ENCODE measurements at places on chromosomes 16 and 17. TPM values are rescaled to one million over a fixed set of nuclear protein-coding genes. Genes with fewer than 3 reads are reported as not detected.
A peak's percentile ranks its signal among the peaks of the same experiment; 100 is the strongest.

The LASP1 gene
- total RNA-seq: 145 TPM

DNA sequence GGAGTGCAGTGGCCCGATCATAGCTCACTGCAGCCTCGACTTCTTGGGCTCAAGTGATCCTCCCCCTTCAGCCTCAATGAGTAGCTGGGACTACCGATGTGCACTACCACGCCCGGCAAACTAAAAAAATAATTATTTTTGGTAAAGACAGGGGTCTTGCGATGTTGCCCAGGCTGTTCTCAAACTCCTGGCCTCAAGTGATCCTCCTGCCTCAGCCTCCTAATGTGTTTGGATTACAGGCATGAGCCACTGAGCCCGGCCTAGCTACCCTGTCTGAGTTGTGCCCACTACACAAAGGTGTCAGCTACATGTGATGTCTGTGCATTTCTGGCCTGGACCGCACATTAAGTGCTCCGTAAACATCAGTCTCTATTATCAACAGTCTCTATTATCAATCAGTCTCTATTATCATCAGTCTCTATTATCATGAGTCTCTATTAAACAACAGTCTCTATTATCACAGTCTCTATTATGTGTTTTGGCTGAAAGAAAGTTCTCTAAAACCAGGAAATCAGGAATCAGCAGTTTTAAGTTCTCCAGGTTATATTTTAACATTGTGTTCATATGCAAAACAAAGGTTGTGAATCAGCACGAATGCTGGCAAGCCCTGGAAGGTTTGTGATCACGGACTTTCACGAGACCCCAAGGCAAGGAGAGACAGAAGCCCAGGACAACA lies 721 bp upstream of the WWOX start:
- DNase-seq: peak; percentile 76

The TNFRSF17 gene
- 20.1 TPM for total RNA-seq

- peak; percentile 83 for DNase-seq
Observed at GRCh38 chr17:42178817-42179216, 2.1 kb downstream of the KCNH4 start.

DNA sequence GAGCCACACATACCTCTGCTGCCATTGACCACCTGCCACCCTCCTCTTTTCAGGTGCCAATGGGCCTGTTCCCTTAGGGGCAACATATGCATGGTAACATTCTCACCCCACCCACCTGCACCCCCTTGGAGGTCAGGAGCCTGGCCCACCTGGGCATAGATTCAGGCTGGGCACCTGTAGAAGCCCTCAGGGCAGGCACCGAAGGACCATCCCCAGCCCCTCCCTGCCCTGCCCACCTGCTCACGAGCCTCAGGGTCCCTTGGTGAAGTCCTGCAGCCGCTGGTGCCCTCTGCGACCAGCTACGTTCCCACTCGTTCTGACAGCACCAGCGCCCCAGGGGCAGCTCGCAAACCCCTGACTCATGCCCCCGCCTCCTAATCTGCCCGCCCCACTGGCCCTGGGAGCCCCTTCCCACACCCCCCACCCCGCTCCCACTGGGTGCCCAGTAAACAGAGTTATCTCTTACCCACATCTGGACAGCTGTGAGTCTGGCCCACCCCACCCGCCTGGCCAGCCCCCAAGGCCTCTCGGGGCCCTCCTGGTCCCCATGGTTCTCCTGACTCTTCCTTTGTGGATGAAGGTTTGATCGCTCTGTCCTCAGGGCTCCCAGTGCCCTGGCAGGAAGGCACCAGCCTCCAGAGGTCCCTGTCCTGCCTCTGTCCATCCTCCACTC lies at the start of gene SLC4A1:
TSS of gene SLC4A1 (minus strand) at position 318 of the 673 bp plus-strand sequence. CDS start 5,269 bp downstream, outside the sequence.
- DNase-seq: no peak

The PSMD11 gene
- total RNA-seq: 48.1 TPM

- DNase-seq: peak; percentile 91
Observed at GRCh38 chr17:6455321-6455705, 11.1 kb downstream of the PIMREG start.

DNA sequence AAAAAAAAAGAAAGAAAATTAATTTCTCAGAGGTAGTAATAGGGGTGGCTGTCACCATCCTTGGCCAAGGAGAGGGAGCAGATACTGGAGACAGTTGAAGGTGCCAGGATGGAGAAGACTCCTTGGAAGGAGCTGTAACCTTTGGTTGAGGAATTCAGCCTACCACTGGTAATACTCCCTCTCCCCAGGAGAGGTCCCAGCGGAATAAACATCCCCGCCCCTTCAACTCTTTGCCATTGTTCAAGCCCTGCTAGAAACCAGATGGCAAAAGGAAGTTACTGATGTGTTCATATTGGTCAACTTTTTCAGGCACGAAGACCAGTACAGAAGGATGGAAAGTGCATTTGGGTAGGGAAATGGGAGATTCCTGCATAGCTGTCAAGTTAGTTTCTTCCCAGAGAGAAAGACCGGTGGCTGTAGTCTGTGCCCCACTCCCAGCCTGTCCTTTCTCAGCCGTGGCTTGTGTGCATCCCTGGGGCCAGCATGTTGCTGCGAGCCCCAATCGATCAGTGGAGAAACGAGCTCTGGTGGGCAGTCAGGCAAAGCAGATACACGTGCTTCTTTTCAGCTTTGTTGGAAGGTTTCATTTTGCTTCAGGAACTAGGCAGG lies 612.1 kb downstream of the MAF start:
- DNase-seq: no peak

DNA sequence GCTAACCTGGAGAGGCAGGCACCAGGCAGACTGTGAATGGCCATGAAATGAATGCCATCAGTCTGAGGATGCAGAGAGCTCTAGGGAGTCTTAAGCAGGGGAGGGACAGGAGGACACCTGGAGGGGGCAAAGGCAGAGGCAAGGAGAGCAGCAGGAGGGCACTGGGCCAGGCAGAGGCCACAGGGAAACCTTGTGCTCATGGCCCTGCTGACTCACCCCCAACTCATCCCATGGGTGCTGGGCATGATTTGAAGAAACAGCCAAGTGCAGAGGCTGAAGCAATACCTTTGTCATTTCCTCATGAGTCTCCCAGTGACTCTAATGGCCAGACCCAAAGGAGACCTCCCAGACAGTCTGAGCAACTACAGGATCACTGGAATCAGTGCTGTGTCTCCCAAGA lies 141.4 kb downstream of the TMEM132E start:
- no peak for DNase-seq

DNA sequence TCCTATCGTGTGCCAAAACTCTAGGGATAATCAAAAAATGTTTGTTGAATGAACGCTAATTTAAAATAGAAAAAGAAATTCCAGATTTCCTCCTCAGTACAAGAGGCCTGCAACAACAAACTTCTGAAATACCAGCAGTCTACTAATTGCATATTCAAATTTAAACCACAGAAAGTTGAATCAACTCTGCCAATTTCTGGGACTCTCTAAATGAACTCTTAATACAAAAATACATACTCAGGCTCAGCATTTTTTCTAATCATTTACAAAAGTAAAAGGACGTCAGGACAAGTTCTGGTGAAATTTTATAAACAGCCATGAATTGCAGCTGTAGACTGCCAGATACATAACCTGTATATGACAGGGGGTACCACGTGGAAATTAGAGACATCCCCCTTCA lies 49.0 kb downstream of the KANSL1 start:
- DNase-seq: no peak

The GJD3 gene
- 10.4 TPM for total RNA-seq

The USH1G gene
- total RNA-seq: not detected

- DNase-seq: no peak
Observed at GRCh38 chr17:41523787-41524186, 4.3 kb downstream of the KRT19 start.

The UNC13D gene
- 129 TPM for total RNA-seq

DNA sequence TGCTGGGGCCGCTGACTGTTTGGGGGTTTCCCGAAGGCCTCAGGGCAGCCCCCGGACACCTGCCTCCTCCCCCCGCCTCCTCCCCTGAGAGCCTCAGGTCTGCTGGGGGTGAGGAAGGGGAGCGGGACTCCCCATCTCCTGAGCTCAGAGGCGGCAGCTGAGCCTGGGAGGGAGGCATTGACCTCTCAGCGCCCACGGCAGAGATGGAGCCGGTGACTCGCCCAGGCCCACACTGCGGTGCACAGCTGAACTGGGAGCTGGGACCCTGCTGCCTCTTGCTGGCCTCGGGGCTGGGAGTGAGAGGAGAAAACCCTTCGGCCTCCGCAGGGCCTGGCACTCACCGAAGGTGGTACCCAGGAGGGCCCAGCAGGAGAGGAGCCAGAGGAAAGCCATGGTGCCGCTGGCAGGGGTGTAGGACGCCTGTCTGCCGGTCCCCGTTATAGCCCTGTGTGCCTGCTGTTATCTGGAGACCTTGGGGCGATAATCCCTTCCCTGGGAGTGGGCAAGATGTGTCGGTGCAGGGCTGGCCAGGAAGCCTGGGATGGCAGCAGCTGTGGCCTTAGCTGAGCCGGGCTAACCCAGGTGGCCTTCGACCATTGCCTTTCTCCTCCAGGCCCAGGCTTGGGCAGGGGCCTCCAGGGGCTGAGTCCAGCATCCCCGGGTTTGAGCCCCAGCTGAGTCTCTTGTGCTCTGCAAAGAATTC lies at the start of gene CTRB2:
TSS of gene CTRB2 (minus strand) at position 413 of the 703 bp plus-strand sequence. CDS start at position 393, 20 bp downstream.
- DNase-seq: no peak

The TPSG1 gene
- total RNA-seq: not detected

- no peak for DNase-seq
Observed at GRCh38 chr16:81261049-81261648, 22.7 kb downstream of the BCO1 start.

The PTX4 gene
- total RNA-seq: 0.85 TPM

GRCh38 chr17:8649157-8650118 lies 18.9 kb upstream of the MYH10 start:
- DNase-seq: no peak

The KRTAP9-8 gene
- total RNA-seq: not detected

GRCh38 chr17:32771396-32771795 lies 105.5 kb downstream of the MYO1D start:
- DNase-seq: no peak

The GLP2R gene
- not detected for total RNA-seq

The SPECC1 gene
- total RNA-seq: 95.1 TPM

The RPUSD1 gene
- 23.7 TPM for total RNA-seq

The UBALD2 gene
- total RNA-seq: 63.8 TPM

DNA sequence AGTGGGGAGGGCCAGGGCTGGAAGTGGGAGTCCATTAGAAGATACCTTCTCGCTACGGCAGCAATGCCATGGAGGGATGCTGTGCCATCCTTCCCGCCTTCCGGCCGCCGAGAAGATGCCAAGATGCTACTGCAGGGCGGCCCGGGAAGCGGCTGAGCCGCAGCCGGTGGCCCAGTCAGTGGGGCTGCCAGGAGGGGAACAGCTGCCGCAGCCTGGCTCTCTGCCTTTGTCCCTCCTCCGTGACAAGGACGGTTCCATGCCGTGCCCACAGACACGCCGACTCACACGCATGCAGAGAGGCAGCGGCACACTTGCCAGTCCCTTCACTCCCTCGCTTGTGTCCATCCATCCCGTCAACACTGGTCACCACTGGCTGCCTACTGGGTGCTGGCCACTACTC lies 20.2 kb upstream of the NCBP3 start:
- no peak for DNase-seq

The PPL gene
- total RNA-seq: 0.19 TPM

The HLF gene
- total RNA-seq: 8.8 TPM

DNA sequence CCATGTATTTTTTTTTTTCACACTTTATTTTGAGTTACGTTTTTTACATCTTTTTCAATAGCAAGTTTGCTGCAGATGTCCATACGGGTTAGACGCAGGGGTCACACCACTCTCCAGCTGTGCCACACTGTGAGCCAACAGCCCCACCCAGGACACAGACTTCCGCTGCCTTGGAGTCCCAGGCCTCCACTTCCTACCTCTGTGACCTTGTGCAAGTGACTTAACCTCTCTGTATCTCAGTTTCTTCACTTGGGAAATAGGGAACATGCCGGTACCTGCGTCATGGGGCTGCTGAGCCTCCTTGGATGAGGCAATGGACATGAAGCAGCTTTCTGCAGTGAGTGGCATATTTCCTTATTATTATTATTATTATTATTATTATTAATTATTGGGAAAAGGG lies 3.3 kb upstream of the PITPNA start:
- no peak for DNase-seq

GRCh38 chr17:5950878-5951277 lies 119.3 kb upstream of the WSCD1 start:
- DNase-seq: no peak

- no peak for DNase-seq
Observed at GRCh38 chr16:65981057-65981456, 385.4 kb upstream of the CDH5 start.

The KRT27 gene
- total RNA-seq: not detected

The C17orf100 gene
- 1.3 TPM for total RNA-seq

The PYY gene
- total RNA-seq: not detected

DNA sequence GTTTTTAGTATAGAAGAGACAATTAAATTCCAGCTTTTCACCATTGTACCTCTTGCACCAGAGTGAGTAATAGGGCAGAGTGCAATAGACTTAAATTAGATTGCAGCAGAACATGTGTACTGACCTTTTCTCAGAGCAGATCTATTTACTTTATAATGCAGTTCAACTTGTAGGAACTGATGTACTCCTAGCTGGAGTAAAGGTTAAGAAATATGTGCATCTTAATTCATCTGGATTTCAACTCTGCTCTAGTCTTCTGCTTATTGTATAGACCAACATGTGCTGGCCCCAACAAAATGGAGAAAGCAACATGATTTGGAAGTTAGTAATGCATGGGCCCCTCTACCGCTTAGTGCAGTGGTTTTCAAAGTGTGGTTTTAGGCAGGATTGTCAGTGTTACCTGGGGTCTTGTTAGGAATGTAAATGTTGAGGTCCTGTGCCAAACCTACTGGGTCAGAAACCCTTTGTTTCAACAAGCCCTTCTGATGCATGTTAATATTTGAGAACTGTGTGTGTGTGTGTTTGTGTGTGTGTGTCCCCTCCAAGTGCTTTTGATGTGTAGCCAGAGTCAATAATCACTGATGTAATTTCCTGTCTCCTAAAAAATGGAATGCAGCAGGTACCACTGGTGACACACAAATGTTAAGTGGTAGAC lies 138.6 kb downstream of the TOX3 start:
- DNase-seq: no peak

GRCh38 chr16:73339821-73340220 lies 291.9 kb upstream of the ZFHX3 start:
- no peak for DNase-seq

The NPIPA2 gene
- not detected for total RNA-seq

DNA sequence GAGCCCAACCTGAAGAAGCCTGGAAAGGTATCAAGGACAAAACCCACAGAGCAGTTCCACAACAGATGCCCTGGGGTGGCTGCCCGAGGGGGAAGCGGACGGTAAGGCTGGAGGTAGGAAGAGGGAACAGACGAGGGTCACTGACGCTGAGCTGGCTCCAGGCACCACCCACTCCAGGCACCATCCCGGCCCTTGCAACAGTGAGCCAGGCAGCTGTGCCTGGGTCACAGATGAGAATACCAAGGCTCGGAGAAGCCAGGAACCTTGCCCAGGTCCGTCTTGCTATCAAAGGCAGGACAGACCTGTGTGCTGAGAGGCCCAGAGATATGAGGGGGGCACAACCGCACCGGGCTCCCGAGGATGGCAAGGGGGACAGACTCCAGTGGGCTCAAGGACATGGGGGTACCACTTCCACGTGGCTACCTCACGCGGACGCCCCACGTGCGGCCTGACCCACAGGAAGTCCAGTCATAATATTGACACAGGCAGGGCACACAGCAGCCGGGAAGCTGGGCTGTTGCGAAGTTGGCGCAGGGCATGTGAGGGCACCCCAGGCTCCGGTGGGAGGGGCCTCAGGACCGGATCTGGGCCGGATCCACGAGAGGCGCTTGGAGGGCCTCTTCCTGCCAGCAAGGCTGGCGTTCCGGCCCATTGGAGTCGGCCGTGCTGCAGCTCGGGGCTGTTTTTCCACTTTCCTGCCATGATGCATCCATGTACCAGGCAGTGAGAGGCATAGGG lies 29.9 kb downstream of the PEMT start:
- DNase-seq: peak; percentile 89

GRCh38 chr16:4087990-4088577 lies 28.2 kb downstream of the ADCY9 start:
- DNase-seq: no peak

The MYH11 gene
- 114 TPM for total RNA-seq

The MSLN gene
- 0.32 TPM for total RNA-seq

All from spleen (tissue), 13 donors.